ENCODE measurements at places on chromosomes 7 and 10.

DNA sequence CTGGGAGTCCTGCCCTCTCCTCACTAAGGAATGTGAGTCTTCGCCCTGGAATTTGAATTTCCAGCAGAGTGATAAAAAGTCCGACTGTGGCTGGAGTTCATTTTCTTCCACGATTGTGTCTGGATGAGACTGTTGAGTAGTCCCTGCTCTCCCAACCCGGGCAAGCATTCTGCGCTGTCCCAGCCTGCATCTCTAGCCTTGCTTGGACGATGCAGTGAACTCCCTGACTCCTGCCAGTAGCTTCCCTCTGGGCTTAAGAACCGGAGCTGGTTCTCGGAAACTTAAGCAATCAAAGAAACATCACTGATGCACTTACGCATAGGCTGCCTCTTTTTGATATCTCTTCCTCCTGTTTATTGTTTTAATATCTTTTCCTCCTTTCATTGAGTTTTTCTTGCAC, 116.0 kb upstream of the FZD8 start:
- no peak for DNase-seq

GRCh38 chr10:62584731-62585130, 210.6 kb downstream of the ZNF365 start:
- DNase-seq = no peak

GRCh38 chr10:103510791-103511752, 17.6 kb downstream of the NEURL1 start:
- DNase-seq = no peak

- DNase-seq = no peak
These were observed 157.7 kb downstream of the COBL start for GRCh38 chr7:51158742-51159445.

DNA sequence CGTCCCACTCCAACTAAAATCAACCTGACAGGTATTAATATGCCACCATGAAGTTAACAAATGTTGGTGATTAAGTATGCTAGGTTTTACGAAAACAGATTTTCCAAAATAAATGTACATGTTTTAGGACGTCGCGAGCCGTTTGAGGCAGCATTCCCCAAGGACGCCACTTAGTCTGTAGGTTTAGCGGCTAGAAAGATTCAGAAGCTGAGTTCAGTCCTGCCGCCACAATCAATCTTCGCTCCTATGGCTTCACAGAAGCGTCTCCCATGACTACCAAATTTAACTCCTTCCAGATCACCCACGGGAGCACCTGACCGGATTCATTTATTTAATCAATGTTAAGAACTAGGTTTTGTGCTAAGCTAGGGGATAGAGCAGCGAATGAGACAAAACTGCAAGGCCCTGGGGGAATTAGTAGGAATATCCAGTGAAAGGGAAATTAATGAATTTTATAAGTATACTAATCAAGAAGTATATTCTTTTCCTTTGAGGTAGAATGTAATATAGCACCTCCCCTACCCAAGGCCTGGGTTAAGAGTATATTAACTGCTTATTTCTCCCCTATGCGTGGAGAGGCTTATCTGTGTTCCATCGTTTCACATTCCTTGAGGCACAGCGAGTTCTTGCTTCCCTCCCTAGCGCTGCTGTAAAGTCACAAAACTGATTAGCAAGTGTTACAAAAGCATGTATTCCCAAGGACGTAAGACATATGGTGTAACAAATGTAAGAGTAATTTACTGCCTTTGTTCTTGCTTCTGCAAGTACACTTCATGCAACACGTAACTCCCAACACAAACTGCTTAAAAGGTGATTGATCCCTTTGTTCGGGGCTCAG, 994 bp upstream of the CYP51A1 start:
- peak; percentile 40 for DNase-seq

DNA sequence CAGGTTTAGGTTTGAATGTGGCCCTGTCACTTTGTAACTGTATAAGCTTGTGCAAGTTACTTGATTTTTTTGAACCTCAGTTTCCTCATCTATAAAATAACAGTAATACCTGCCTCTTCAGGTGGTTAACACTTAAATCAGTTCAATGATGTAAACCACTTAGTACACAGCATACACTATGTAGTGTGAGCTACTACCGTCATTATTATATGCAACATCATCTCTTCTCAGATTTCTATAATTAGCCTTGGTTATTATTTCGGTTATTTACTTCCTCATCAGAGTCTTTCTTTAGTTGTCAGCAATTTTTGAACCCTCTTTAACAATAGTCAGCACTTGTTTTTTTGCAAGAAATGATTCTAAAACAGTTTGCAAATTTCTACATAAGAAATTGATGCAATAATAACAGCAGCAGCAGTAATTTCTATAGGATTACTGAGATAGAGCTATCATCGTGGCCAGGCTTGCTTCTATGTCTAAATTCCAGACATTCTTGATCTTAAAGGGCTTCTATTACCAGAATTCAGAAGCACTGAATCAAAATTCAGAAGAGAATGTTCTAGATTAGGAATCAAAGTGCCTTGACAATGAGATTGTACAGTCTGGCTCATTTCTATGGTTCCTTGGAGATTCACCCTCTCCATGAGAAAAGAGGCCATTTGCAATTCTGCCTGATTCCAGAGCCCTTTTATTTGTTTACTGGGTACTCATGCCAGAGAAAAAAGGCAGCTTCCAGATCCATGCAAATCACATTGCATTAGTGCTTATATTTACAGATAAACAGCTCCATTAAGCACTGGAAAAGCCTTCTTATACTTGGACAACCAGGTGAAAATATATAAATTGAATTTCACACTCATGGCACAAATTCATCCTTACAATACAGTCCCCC, 25.0 kb upstream of the WDR11 start:
- DNase-seq = no peak

- DNase-seq = no peak
These were observed 179.3 kb upstream of the FZD8 start for GRCh38 chr10:35821339-35821911.

DNA sequence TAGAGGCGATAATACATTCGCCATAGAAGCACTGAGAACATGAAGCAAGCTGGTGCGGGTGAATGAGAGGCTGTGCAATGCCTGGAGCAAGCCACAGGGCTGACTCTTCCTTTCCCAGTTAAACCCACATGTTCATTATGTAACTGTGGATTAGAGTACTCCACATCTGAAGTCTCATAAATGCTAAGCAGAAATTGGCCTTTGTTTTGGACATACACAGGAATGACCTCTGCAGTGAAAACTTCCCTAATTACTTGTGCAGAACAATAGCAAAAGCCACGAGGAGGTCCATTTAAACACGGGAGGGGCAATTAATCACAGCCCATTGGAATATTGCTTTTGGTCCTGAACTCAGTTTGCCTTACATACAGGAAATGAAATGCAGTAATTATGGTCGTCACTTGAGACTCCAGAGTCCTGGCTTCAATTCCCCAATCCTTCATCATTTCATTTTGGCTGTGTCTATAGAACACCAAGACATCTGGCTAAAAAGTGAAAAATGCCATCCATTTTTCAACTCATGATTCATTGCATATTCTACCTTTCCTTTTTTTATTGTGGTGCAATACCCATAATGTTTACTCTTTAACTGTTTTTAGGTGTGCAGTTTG, 78.7 kb upstream of the CXCL12 start:
- no peak for DNase-seq

- peak; percentile 58 for DNase-seq
These were observed 13.1 kb downstream of the UMAD1 start for GRCh38 chr7:7653593-7654187.

DNA sequence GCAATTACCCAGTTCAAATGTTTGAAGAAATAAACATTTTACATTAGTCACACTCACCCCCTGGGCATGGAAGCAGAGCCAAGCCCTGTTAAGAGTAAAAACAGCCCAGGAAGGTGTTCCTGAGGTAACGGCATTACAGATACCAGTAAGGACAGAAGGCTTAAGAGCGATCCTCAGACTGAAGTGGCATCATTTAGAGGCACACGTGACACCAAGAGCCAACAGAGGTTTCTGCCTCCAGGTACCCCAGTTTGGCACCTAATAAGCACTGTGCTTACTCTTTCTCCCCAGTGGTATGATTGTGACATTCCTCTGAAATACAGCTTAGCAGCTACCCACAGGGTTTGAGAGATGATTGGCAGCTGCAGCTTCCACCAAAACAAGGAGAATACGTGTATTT, 17.2 kb downstream of the MMS19 start:
- DNase-seq = peak; percentile 29

Data from T47D (cell line).